ENCODE measurements at places on chromosomes 7 and 10.

DNA sequence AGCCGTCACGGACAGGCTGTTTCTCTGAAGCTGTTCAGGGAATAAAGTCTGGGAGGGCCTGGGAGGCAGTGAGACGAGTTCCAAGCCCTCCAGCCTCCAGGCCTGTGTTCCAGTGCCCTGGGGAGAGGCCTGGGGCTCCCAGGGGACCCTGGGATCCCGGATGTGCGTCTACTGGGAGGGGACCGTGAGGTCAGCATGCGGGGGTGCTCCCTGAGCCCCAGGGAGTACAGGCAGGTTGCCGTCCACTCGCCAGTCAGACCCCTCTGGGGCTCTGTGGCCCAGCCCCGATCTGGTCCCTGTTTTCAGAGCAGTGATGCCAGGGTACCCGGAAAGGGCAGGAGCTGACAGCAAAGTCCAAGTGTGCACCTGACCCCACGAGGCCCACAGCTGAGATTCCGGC, 80.9 kb upstream of the DNAAF5 start:
- DNase-seq, result no peak

DNA sequence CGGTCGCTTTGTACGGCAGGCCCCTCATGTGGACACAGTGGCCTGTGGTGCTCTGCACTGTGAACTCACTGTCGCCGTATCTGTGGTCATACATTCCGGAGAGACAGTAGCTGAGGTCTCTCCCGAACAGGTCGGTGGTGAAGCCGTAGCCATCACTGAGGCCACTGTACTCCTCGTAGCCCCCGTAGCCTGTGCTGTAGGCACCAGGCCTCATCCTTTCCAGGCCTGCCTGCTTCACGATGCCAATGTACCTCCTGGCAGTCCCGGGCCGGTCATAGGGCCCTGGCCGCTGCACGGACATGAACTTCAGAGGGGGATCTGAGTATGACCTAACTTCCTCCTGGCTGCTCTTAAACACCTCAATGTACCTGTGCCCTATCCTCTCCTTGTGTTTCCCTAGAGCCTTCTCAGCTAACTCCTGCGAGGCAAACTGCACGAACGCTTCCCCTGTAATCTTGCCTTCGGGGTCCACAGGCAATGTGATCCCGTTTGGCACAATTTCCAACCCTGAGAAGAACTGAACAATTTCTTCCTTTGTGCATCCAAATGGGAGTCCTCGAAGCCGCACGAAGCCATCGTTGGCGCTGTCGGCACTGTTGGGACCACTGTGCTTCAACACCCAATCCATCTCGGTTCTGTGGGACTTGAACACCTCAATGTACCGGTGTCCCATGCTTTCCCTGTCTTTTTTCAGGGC, 15.7 kb downstream of the FXYD4 start:
- no peak for DNase-seq

DNA sequence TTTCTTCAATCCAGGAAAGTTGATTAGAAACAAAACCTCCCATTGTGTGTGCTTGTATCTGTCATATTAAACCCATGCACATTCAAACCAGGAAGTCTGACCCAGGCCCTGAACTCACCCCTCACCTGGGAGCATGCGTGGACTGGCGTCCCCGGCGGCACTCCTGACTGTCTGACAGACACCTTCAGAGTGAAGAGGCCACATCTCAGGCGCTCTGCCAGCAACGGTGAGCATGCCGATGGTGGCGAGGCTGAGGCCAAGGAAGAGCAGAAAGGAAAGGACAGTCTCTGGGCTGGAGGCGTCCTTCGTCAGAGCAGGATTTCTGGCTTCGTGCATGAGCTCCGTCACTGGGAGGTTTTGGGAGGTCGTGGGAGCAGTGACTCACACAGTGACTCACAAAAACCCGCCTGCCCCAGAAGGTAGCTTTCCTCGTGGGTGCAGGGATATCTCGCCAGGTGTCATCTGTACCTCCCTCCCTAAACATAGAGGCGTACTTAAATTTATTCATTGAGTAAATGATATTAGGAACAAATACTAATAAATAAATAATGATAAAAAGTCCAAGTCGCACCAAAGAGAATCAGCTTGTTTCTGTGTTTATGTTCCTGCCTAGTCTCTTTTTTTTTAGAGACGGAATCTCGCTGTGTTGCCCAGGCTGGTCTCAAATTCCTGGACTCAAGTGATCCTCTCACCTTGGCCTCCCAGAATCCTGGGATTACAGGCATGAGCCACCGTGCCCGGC, 13.5 kb downstream of the IQCE start:
- DNase-seq, result no peak

GRCh38 chr7:22649686-22650085, 77.3 kb upstream of the IL6 start:
- no peak for DNase-seq

- no peak for DNase-seq
Observed at GRCh38 chr7:121410829-121411596, 14.9 kb upstream of the FAM3C start.

DNA sequence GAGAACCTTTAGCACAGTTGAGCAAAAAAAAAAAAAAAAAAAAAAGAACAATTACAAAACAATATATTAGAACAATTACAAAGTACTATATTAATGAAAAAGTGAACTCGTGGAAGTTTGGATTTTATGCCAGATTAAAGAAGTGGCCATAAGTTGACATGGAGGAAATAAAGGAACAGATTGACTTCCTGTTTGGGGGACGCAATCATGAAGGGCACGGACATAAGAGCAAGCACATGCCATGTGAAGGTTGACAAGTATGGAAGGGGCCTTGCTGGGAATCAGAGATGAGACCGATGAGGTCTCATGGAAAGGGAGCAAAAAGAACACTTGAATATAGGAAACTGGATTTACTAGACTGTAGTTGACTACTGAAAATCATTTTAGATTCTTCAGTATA, 61.7 kb downstream of the ICA1 start:
- no peak for DNase-seq

- no peak for DNase-seq
Observed at GRCh38 chr7:156650042-156650441, 9.5 kb downstream of the RNF32 start.

GRCh38 chr10:2509081-2509531, 558.2 kb upstream of the PFKP start:
- DNase-seq, result no peak

DNA sequence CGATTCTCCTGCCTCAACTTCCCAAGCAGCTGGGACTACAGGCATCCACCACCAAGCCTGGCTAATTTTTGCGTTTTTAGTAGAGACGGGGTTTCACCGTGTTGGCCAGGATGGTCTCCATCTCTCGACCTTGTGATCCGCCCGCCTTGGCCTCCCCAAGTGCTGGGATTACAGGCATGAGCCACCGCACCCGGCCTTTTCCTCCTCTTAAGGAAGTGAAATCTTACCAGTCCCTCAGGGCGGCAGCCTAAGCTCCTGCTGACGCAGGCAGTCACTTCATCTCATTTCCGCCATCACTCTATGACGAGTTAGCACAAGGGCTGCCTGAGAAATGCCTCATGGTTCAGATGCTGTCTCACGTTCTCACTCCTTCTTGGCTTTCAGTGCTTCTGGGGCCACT, 246.0 kb upstream of the SHH start:
- DNase-seq, result no peak

- no peak for DNase-seq
Observed at GRCh38 chr7:43450894-43451293, 132.0 kb upstream of the STK17A start.

DNA sequence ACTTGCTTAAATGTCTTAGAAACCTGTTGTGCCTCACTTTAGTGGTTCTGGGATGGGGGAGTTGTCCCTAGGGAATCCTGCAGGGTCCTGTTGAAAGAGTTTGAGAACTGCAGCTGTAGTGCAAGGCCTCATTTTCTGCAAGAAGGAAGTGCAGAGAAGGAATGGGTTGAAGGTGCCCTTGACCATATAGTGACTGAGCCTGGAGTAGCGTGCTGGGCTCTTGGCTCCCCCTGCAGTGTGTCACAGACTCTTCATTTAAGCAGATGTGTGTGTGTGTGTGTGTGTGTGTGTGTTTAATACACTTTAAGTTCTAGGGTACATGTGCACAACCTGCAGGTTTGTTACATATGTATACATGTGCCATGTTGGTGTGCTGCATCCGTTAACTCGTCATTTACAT, 92.2 kb downstream of the GRK5 start:
- DNase-seq, result no peak

DNA sequence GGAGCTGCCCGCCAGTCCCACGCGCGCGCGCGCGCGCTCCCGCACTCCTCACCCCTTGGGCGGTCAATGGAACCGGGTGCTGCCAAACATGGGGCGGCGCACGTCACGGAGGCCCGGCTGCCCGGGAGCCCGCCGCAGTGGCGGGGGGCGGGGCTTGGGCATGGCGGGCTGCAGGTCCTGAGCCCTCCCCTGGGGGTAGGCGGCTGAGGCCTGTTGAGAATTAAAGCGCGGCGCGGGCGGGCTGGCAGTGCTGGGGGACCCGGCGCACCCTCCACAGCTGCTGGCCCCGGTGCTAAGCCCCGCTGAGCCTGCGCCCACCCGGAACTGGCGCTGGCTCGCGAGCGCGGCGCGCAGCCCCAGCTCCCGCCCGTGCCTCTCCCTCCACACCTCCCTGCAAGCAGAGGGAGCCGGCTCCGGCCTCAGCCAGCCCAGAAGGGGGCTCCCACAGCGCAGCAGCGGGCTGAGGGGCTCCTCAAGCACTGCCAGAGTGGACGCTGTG, 634.2 kb downstream of the ANKRD7 start:
- no peak for DNase-seq

GRCh38 chr10:123301077-123301857, 147.1 kb downstream of the BUB3 start:
- DNase-seq, result no peak

GRCh38 chr10:90732581-90732980, 125.3 kb downstream of the HTR7 start:
- DNase-seq, result no peak

DNA sequence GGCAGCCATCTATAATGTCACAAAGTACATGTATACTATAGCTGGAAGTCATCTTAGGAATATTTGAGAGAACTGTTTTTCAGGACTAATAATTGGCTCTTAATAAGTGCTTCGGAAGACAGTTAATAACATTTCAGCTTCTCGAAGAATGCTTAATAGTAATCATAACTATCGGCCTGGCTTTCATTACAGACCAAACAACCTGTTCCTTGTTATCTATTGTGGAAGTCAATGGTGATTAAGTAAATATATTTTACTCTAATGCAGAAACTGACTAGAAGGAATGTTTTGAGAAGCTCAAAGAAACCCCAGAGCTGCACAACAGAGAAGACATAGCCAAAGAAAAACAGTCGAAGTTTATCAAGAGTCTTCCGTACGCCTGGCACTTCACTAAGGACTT, 106.8 kb upstream of the FAM133B start:
- DNase-seq, result no peak

DNA sequence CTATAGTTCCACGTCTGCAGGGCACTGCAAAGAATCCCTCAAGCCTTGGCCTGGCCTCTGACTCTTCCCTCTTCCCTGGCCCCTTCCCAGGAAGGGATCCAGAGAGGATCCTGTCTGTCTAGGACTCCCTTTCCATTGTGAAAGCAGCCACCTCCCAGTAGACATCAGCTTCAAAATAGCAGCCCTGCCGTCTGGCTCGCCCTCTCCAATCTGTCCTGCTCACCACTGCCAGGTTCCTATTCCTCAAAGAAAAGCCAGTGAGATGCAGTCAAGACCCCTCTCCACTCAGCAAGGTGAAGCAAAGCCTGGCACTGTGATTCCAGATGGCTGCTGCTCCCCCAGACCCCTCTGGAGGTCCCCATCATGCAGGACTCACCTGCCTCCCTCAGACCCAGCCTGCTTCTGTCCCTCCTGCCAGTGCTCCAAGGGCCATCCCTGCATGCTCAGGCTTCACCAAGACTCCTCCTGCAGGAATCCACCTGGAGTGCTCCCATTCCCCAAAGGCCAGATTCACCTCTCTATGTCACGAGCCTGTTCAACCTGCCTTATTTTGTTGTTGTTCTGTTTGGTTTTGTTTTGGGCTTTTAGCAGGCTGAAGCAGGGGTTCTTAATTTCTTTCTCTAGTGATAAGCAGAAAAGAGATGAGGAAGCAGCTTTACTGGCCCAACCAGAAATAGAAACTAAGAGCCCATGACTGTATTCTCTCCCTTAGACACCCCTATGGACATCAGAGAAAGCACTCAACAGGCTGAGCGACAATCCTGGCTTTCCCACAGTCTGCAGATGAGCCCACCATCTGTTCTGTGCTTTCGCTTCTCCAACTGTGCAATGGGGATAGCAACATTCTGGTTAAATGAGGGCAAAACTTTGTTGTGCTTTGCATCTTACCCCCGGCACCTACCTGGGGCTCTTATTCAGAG, 305.1 kb downstream of the GRID1 start:
- no peak for DNase-seq

DNA sequence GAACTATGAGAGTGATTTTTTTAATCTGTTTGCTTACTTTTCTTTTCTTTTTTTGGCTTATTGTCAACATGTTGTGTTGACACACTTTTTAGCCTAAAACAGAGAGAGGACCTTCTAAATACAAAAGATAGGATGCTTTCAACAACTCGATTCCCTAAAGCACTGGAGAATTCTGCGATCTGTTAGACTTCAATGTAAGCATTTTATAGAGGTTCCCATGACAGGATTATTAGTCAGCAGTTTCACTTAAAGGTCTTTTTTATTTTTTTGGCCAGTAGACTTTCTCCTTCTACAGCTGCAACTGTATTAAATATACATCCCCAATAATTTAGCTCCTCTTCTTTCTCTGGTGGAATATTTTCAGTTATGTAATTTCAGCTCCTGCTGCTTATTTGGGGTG, 12.7 kb upstream of the NRP1 start:
- no peak for DNase-seq

DNA sequence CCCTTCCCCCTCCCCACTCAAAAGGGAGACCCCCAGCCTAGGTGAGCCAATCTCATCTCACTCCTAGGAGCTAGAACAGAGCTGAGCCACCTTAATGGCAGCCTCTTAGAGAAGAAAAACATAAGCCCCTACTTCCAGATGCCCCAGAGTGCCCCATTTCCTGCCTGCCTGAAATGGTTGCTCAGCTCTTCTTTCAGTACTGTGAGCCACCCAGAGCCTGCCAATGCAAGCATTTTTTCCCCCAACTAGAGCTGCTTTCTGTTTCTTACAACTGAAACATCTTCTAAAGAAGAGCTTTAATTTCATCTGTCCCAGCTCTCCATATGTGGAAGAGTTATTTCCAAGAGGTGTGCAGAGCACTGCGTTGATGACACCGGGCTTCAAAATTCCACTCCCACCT, 136.7 kb downstream of the PLPP4 start:
- DNase-seq, result no peak

GRCh38 chr10:992467-992866, 4.2 kb downstream of the GTPBP4 start:
- no peak for DNase-seq

GRCh38 chr7:131692131-131692960, 135.9 kb upstream of the PODXL start:
- peak; percentile 36 for DNase-seq

DNA sequence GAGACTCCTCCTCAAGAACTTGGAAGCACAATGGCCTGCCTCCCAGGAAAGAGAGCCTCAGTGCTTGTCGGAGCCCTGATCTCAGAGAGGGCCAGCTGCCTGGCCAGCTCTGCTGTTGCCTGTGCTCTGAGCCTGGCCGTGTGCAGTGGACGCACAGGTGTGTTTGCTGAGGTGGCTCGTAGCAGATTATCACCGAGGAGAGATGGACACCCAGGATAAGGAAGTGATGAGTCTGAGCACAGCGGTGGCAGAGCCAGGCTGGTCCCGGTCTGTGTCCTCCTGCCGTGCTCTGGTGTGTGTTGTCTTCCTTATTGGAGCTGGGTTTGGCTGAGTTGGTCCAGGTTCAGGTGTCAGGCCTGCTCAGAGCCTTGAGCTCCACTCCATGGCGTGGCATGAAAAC, 208.5 kb downstream of the EBF3 start:
- DNase-seq, result no peak
